ENCODE measurements at places on chromosomes 4 and X.

DNA sequence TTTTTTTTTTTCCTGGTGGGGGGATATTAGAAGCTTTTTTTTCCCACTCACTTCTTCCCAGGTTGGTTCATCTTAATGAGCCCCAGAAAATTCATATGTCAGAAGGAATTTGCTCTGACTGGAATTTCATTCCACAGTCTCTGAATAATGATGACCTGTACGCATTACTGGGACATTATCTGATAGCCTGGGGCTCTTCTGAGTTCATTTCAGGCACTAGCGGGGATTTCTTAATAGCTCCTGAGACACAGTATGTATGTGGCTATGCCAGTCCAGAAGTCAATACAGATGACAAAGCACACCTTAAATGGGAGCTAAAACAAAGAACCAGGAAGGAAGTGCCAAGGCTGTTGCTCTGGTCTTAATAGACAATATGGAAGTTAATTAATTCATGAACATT is 295.2 kb upstream of the IGFBP7 start:
- DNase-seq, result no peak

DNA sequence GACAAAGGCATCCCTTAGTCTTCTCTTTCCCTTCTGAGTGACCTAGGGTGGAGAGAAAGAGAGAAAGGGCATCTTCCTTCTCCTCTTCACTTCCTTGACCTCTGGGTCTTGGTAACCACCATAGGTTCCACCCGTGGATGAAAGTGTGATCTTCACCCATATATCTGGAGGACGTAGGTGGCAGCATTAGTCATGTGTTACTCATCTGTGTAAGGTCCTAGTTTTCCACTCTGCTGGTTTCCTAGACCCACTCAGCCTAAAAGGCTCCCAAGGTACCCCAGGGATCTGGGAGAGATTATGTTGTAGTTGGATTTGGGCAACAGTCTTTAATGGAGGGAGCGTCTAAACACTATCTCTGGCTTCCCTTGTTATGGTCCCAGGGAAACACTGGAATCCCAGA is 45.5 kb upstream of the RAB9B start:
- DNase-seq, result no peak

DNA sequence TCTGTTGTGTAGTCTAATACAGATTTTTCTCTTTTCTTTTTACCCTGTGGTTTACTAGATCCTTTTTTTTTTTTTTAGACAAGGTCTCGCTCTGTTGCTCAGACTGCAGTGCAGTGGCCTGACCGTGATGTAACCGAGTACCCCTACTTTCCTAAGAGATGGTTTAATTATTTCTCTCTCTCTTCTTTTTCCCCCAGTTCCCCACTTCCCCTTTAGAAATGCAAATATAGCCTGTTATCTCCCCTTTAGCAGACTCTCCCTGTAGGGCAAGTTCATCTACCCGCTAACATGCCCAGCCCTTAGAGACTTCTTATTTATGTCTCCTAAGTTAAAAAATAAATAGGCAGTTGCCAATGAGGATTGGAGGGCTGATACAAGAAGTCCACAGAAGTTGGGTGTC is 4.5 kb downstream of the SNX25 start:
- no peak for DNase-seq

GRCh38 chrX:16867947-16868346 is 2.2 kb downstream of the RBBP7 start:
- DNase-seq, result no peak

GRCh38 chr4:152729466-152729865 is 49.7 kb upstream of the TMEM154 start:
- DNase-seq, result no peak

GRCh38 chr4:182741914-182742313 is 175.3 kb downstream of the DCTD start:
- DNase-seq, result no peak

DNA sequence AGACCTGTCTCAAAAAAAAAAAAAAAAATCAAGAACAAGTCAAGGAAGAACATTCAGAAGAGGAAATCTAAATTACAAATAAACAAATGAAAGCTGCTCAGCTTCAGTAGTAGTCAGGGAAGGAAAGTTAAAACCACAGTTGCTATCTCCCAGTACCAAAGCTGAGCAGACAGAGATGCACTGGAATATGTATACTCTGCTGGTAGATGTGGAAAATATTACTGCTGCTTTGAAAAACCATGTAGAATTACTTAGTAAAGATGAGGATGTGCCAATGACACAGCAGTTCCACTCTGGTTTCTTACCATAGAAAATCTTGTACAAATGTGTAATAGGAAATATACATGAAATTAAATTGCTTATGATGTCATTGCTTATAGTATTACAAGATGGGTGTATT is 25.1 kb upstream of the PRKX start:
- DNase-seq, result no peak
